Stimulated activated CD8-positive, alpha-beta memory T cell treated with anti-CD3 and anti-CD28 coated beads, Interleukin-12 subunit alpha, Interleukin-12 subunit beta, amount 100 ng/mL, for 1 hour (primary cell): ENCODE measurements at places on chromosomes 11 and 22.

GRCh38 chr11:1221848-1222311, 986 bp upstream of the MUC5B start:
- DNase-seq = no peak

GRCh38 chr11:80297858-80298632, 857.2 kb upstream of the TENM4 start:
- DNase-seq = no peak

DNA sequence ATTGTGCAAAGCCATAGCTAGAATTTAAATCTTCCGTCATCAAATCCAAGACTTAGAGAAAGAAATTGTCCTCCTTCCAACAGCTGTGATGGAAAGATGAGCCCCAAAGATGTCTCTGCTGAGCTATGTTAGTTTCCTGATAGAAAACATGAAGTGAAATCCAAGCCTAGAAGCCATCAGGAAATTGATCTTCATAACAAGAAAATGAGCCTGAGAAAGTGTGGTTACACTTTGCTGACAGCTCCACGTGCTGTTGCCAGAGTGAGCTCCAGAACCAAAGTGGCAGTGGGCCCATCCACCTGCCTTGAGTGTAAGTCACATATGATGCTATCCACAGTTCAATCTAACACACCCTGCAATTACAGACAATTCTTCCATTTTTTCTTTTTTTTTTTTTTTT, 58.0 kb upstream of the UBASH3B start:
- no peak for DNase-seq

- DNase-seq = no peak
Observed at GRCh38 chr11:22203281-22203680, 10.4 kb downstream of the ANO5 start.
